Small intestine (tissue), 16 donors: ENCODE measurements at places on chromosomes 7 and 10. TPM values are rescaled to one million over a fixed set of nuclear protein-coding genes. Genes with fewer than 3 reads are reported as not detected.

- no peak overlapping the region for H3K4me3 ChIP-seq
- no peaks in the 10 kb centered on the region for H3K36me3 ChIP-seq
- no peaks in the 10 kb centered on the region for H3K27me3 ChIP-seq
- H3K27ac ChIP-seq: peak overlapping the region; percentile 28
- peaks cover 25% of the 10 kb centered on the region for H3K4me1 ChIP-seq
- peak; percentile 99 for DNase-seq
Measured at GRCh38 chr10:77409697-77410471, 227.7 kb downstream of the KCNMA1 start.

DNA sequence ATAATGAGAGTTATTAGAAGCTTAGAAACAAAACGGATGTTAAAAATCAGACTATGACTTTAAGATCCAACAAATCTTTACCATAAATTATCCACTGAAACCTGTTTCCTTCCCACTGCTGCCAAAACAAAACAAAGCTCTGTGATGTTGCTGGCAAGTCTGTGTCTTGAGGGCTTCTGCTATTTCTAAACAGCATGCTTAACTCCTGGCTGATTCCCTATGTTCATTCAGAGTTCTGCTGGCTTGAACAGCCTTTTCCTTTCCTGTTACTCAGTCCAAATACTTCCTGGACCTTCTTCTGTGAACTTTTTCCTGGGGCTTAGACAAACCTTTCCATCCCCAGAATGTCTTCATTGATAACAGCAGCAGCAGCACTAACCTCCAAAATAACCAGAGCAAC lies 448.1 kb downstream of the SORCS1 start:
- H3K27me3 ChIP-seq: no peaks in the 10 kb centered on the region
- H3K36me3 ChIP-seq: no peaks in the 10 kb centered on the region
- no peaks in the 10 kb centered on the region for H3K4me1 ChIP-seq
- H3K27ac ChIP-seq: no peak overlapping the region
- DNase-seq: no peak

DNA sequence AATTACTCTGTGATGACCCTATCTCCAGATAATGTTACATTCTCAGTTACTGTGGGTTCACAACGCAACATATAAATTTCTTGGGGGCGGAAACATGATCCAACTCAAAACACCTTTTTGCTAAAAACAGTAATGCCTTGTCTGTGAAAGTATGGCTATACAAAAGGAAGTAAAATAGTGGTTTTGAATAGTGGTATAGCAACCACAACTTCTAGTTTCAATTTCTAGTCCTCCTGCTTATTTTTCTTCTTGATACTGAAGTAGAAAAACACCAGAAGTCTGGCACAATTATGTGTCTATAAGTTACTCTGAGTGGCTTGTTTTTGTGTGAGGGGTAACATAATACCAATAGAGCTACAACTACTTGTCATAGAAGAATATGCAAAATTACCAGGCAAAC lies 21.5 kb upstream of the ZNF800 start:
- H3K4me3 ChIP-seq: no peak overlapping the region
- DNase-seq: no peak
- H3K27me3 ChIP-seq: no peaks in the 10 kb centered on the region
- H3K36me3 ChIP-seq: no peaks in the 10 kb centered on the region
- H3K4me1 ChIP-seq: no peaks in the 10 kb centered on the region

DNA sequence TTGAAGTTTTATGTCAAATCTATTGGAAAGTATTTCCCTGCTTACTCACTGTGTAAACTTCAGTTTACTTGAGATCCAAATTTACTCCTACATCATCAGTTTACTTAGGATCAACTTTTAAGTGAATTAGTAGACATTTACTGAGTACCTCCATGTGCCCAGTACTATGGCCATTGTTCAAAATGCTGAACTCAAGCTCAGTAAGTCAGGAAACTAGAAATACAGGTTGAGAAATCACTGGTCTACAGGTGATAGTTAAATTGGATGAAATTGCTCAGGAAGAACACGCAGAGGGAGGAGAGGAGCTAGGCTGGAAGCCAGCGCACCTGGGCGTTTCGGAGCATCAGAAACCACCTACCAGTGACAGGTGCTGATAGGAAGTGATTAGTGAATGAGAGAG lies 25.5 kb upstream of the EBLN1 start:
- H3K4me3 ChIP-seq: no peak overlapping the region
- H3K4me1 ChIP-seq: no peaks in the 10 kb centered on the region
- H3K27me3 ChIP-seq: no peaks in the 10 kb centered on the region
- no peak overlapping the region for H3K27ac ChIP-seq

- no peak overlapping the region for H3K4me3 ChIP-seq
- H3K27ac ChIP-seq: no peak overlapping the region
- H3K27me3 ChIP-seq: no peaks in the 10 kb centered on the region
- H3K36me3 ChIP-seq: no peaks in the 10 kb centered on the region
Measured at GRCh38 chr10:98921316-98921715, 314.3 kb downstream of the HPSE2 start.

DNA sequence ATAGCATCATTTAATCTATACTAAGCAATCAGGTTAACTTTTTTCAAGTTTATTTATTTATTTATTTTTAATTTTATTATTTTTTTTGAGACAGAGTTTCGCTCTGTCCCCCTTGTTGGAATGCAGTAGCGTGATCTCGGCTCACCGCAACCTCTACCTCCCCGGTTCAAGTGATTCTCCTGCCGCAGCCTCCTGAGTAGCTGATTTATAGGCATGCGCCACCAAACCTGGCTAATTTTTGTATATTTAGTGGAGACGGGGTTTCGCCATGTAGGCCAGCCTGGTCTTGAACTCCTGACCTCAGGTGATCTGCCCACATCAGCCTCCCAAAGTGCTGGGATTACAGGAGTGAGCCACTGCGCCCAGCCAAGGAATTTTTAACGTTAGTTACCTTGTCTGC lies 635 bp upstream of the MYPN start:
- no peaks in the 10 kb centered on the region for H3K36me3 ChIP-seq
- no peak overlapping the region for H3K4me3 ChIP-seq
- no peaks in the 10 kb centered on the region for H3K4me1 ChIP-seq
- DNase-seq: no peak
- H3K27ac ChIP-seq: no peak overlapping the region
- no peaks in the 10 kb centered on the region for H3K27me3 ChIP-seq

GRCh38 chr7:5553298-5553877 lies 129.8 kb upstream of the TNRC18 start:
- H3K4me1 ChIP-seq: peaks cover 8% of the 10 kb centered on the region
- no peaks in the 10 kb centered on the region for H3K36me3 ChIP-seq
- no peak overlapping the region for H3K4me3 ChIP-seq
- no peaks in the 10 kb centered on the region for H3K27me3 ChIP-seq
- DNase-seq: peak; percentile 89

DNA sequence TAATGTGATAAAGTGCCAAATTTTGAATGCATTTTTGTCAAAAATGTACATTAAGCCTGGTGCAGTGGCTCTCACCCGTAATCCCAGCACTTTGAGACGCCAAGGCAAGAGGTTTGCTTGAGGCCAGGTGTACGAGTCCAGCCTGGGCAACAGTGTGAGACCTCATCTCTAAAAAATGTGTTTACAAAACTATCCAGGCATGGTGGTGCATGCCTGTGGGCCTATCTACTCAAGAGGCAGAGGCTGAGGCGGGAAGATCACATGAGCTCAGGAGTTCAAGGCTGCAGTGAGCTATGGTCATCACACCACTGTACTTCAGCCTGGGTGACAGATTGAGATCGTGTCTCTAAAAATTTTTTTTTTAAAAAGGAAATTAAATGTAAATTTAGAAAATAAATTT lies 18.5 kb upstream of the MGMT start:
- H3K36me3 ChIP-seq: no peaks in the 10 kb centered on the region
- no peaks in the 10 kb centered on the region for H3K4me1 ChIP-seq
- H3K27me3 ChIP-seq: no peaks in the 10 kb centered on the region
- no peak for DNase-seq
- H3K4me3 ChIP-seq: no peak overlapping the region
- no peak overlapping the region for H3K27ac ChIP-seq

GRCh38 chr10:53786236-53786900 lies 1013.8 kb upstream of the MBL2 start:
- no peak overlapping the region for H3K27ac ChIP-seq
- H3K4me3 ChIP-seq: no peak overlapping the region
- H3K27me3 ChIP-seq: no peaks in the 10 kb centered on the region
- DNase-seq: no peak
- H3K4me1 ChIP-seq: no peaks in the 10 kb centered on the region

GRCh38 chr7:135661311-135662122 lies 797 bp upstream of the STMP1 start:
- DNase-seq: peak; percentile 38
- peak overlapping the region; percentile 97 for H3K4me3 ChIP-seq
- H3K4me1 ChIP-seq: peaks cover 9% of the 10 kb centered on the region

DNA sequence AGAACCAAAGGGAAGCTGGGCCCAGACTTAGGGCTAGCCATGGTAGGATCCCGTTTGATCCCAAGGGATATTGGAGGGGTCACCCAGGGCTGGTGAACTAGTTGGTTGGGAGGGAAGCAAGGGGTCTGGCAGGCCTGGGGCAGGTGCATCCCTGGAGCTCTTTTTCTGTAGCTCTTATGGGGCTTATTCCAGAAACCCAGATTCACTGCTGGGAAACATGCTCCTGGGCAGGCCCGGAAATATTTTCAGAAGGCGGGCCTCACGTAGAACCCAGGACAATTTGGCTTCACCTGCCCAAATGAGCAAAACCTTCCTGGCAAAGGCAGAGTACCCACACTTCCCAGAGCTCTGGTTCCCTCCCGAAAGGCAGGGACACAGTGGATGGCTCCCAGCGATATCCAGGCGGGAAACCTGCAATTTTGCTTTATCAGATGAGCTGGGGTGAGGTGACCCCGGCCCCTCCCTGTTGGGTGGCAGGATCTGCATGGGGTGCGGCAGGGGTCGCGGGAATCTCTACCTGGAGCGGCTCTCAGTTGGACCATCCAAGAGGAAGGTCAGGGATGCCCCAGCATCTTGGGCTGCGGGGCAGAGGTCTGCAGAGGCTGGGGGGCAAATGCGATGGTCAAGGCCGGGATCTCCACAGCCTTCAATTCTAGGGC lies 533.9 kb downstream of the TCERG1L start:
- H3K27me3 ChIP-seq: no peaks in the 10 kb centered on the region
- no peak overlapping the region for H3K4me3 ChIP-seq
- H3K4me1 ChIP-seq: no peaks in the 10 kb centered on the region
- H3K27ac ChIP-seq: no peak overlapping the region
- DNase-seq: no peak

DNA sequence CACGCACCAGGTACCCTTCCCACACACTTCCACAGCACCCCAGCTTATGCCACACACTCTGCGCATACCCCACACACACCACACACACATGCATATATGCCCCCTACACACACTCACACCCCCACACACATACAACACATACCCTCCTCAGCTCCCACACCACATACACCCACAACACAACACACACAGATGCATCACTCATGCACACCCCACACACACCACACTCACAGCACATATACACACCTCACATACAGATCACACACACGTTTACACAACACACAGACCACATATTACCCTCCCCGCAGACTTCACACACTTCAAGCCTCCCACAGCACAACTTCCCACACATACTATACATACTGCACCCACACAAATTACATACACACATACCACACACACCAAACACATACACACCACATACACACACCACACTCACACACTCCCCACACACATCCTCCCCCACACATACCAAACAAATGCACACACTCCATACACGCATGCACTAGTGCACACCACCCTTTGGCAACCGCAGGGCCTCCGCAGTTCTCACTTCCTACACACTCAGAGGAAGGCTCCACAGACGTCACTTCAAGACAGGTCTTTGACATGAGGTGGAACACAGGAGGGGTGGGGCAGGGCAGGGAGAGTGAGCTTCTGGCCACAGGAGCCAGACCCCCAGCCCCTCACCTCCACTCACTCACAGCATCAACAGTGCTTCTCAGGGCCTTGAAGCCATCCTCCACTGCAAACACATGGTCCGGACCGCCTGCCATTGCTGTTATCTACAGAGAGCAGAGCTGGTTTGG lies 18.5 kb upstream of the ANTXRL start:
- peak overlapping the region; percentile 43 for H3K4me3 ChIP-seq
- H3K4me1 ChIP-seq: no peaks in the 10 kb centered on the region
- H3K27ac ChIP-seq: no peak overlapping the region
- no peak for DNase-seq
- H3K27me3 ChIP-seq: no peaks in the 10 kb centered on the region

- no peaks in the 10 kb centered on the region for H3K27me3 ChIP-seq
- DNase-seq: no peak
- H3K4me1 ChIP-seq: no peaks in the 10 kb centered on the region
- H3K27ac ChIP-seq: no peak overlapping the region
- H3K4me3 ChIP-seq: no peak overlapping the region
- H3K36me3 ChIP-seq: no peaks in the 10 kb centered on the region
Measured at GRCh38 chr10:121804460-121804859, 123.4 kb downstream of the ATE1 start.

DNA sequence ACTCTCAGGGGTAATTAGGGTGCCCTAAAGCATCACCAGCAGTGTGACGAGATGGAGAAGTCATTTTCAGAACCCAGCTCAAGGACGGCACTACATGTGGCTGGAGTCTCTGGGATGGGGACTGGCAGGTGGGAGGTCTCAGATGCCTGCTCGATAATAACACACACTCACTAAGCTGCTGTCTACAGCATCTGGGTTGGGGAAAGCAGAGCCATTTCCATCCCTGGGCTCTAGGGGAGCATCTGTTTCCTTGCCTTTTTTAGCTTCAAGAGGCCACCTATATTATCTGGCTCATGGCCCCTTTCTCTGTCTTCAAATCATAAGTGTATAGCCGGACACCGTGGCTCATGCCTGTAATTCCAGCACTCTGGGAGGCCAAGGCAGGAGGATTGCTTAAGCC lies 79.6 kb downstream of the SH3PXD2A start:
- no peak overlapping the region for H3K4me3 ChIP-seq
- no peaks in the 10 kb centered on the region for H3K36me3 ChIP-seq

The HOXA13 gene
- not detected for polyA plus RNA-seq

The ZPBP gene
- not detected for polyA plus RNA-seq

The IDI2 gene
- polyA plus RNA-seq: not detected

The LOXL4 gene
- 0.72 TPM for polyA plus RNA-seq

The LFNG gene
- 15.4 TPM for polyA plus RNA-seq

The ERVW-1 gene
- not detected for polyA plus RNA-seq
